ENCODE measurements at places on chromosomes 4 and X. TPM values are rescaled to one million over a fixed set of nuclear protein-coding genes. Genes with fewer than 3 reads are reported as not detected.
A peak's percentile ranks its signal among the peaks of the same experiment; 100 is the strongest.

- DNase-seq = no peak
These were observed 22.1 kb downstream of the BEX3 start for GRCh38 chrX:103398421-103398864.

GRCh38 chr4:115360431-115360830 is 247.0 kb upstream of the NDST4 start:
- no peak for DNase-seq

GAGE1 gene
- total RNA-seq = not detected

DNA sequence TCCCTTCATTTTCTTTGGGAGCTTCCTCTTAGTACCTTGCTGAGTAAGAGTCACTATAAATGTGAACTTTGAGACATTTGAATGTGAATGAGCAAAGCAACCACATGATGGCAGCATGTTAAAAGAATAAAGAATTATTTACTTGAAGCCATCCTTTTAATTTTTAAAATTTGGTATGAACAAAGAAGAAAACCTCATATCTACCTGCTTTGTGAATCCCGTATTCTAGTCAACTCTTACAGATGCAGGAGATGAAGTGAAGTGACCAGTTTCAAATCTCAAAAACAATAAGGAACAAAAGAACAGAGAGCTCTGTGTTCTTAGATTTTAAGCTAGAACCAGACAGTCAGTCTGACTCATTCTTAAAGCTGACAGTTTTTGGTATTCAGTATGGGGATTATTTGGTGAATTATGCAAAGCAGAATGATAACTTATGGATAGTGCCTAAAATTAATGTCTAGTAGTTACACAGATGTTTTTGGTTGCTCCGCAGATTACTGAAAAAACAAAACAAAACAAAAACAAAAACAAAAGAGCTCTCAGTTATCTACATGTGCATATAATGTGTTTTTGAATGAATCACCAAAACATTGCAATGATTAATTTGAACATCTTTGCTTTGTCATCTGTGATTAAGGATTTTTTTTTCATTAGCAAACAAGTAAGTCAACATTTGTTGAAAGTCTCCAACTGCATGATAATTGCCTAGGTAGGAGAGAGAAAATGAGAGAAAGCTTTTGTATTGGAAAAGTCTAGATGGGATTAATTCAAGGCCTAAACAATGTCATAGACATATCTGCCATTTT is 48.2 kb upstream of the H2AZ1 start:
- DNase-seq = no peak

DNA sequence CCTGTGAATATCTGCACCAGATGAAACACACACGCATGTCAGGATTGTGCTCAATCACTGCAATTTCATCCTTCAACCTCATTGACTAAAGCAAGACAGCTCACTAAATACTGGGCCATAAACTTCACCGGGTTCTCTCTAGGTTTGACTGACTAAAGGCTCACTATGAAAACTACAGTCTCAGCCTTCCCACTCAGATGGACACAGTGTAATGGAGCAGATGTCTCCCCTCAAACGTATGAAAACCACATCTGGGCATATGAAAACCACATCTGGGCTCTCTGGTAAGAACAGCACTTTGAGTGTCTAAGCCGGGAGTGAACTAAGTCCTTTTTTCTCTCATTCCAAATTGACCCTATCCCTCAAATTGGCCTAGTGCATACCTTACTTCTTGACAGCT is 15.2 kb downstream of the GEMIN8 start:
- no peak for DNase-seq

GAGE12E gene
- total RNA-seq = not detected

- DNase-seq = no peak
These were observed 373.7 kb upstream of the FTHL17 start for GRCh38 chrX:31445542-31445941.

- no peak for DNase-seq
These were observed 155.3 kb upstream of the HAND2 start for GRCh38 chr4:173685165-173685830.

GRCh38 chrX:42678133-42678532 is 99.8 kb downstream of the PPP1R2C start:
- no peak for DNase-seq

- no peak for DNase-seq
These were observed 15.3 kb downstream of the STAG2 start for GRCh38 chrX:123976706-123977316.

- no peak for DNase-seq
These were observed 86.8 kb downstream of the FRMPD4 start for GRCh38 chrX:12225107-12225506.

PAK3 gene
- total RNA-seq = 4.0 TPM

VBP1 gene
- 35.2 TPM for total RNA-seq

DNA sequence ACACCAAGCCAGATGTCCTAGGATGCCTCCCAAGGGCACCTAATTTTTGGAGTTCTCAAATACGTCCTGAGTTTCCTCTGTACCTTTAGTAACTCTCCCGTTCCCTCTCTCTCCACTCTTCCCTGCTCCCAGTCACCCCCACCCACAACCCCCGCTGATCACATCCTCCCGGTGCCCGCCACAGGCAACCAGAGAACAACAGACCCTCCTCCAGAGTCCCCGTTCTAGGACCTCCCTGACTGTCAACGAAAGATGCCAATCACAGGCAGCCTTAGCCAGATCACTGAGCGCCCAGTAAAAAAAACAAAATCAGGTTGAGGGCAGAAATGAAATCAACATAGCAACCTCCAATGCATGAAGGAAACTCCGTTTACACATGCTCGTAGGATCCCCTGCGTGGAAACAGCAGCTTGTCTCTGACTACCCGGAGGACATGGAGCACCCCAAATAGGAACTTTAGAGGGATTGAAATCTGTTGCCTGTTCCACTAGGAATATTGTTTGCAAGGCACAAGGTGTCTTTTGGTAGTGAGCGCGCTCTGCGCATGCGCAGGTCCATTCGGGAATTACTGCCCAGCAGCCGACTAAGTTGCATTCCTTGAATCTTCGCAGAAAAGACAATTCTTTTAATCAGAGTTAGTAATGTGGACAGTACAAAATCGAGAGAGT is at the start of gene GABRB1:
Gene GABRB1 (plus strand): TSS at position 557 of the 668 bp plus-strand sequence.
- peak; percentile 83 for DNase-seq

- DNase-seq = no peak
These were observed 23.0 kb upstream of the PDS5A start for GRCh38 chr4:40000711-40001110.

CLGN gene
- 1.8 TPM for total RNA-seq

DNA sequence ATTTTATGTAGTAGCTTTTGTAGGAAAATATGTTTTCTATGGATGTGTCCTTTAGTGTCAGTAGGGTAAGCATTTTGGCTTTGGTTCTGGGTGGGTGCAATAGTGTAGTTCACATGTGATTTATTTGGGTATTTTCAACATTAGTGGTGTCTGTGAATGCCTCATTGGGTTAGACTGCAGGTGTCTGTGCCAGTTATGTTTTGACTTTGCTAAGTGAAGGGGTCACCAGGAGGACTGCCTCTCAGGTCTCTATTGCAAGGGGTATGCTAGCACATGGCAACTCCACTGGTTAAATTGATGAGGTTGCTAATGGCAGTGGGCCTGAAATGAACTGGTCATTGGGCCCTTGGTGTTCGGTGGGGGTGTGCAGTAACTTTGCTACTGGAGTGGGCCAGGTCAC is 467.1 kb downstream of the NAF1 start:
- DNase-seq = no peak

DNA sequence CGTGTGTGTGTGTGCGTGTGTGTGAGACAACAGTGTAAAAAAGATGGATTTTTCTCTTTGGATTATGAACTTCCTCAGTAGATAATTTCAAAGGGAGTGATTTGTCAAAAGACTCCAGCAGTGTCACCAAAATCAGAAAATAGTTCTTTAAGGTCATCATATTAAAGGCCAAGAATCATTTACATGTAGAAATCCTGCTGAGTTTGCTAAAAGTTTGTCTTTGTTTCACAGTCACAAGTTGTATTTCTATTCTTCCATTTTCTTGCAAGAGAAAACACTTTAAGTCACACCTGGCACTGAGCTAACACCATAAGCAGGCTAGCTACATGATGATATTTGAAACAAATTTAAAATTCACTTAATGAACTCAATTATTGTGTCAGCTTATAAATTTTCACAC is 222.7 kb downstream of the PACRGL start:
- DNase-seq = no peak

ARMCX2 gene
- 110 TPM for total RNA-seq

TLR1 gene
- 0.82 TPM for total RNA-seq

DNA sequence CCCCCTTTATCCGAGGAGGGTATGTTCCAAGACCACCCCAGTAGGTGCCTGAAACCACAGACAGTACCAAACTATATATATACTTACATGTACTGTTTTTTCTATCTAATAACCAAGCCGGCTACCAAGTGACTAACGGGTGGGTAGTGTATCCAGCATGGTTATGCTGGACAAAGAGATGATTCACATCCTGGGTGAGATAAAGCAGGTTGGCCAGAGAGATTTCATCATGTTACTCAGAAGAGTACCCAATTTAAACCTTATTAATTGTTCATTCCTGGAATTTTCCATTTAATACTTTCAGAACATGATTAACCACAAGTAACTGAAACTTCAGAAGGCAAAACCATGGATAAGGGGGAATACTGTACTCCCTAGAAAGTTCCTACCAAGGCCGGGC is 46.5 kb downstream of the RFC1 start:
- no peak for DNase-seq

DNA sequence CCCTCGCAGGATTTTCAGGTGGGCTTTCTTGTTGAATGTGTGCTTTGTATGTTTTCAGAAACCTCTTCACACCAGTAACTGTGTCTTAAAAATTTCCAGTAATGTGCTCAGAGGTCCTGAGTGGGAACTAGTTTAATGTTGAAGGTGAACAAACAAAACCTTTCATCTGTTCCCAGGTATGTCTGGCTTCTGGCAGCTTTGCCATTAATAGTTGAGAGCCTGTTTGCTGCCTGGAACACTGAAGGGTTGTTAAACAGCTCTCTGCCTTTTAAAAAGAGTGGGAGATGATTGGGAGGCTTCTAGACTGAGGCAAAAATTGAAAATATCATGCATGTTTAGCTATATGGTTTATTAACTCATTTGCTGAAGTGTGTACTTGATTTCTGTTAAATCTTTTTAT is 161.2 kb upstream of the AGTR2 start:
- DNase-seq = no peak

- DNase-seq = no peak
These were observed 77.3 kb upstream of the IGSF1 start for GRCh38 chrX:131366407-131366806.

GRCh38 chr4:84378356-84378755 is 120.7 kb downstream of the NKX6-1 start:
- DNase-seq = no peak

GRCh38 chr4:63618883-63619718 is 790.1 kb downstream of the TECRL start:
- DNase-seq = no peak

DNA sequence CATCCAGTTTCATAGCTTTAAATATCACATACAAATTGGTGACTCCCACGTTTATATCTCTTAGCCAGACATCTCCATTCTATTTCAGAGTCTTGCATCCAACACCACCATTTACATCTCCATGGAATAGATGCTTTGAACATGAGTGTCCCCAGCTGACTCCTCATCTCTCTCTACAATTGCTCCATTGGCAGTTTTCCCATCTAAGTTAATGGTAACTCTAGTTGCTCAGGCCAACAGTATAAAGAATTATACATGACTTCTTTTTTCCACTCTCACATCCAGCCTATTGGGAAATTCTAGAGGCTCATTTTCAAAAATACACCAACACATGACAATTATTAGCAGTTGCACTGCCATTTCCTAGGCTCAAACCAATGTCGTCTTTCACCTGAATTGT is 388.2 kb downstream of the STIM2 start:
- no peak for DNase-seq

F8A3 gene
- total RNA-seq = 2.7 TPM

F11 gene
- total RNA-seq = not detected

DNA sequence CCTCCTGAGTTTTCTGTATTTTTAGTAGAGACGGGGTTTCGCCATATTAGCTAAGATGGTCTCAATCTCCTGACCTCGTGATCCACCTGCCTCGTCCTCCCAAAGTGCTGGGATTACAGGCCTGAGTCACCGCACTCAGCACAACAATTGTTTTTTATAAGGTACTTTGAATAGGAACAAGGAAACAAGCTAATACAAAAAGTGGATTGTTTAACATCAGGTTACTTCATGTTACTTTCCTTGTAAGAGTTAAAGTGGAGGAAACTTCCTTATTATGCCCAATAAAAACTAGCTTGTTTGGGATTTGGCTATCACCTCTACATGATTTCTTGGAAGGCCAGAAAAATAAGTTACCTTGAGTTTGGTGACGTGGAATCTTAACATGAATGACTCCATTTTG is 698.7 kb downstream of the CCSER1 start:
- no peak for DNase-seq

DNA sequence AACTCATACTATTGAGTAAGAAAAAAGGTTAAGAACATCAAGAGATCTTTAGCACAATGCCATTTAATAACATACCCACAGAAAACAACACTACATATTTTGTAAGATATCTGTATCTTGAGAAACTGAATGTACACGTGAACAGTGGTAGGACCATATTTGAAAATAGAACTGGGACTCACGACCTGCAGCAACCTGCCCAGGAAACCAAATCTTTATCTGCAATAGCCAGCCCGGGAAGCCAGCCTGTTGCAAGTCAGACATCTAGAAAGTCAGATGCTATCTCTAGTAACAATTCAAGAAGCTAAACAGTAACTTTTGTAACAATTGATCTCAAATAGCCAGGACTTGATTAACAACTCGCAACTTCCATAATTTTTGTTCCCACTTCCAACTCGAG is 52.6 kb upstream of the SOD3 start:
- no peak for DNase-seq

COL25A1 gene
- 55.8 TPM for total RNA-seq

GRCh38 chr4:185730849-185731608 is 81.0 kb downstream of the SORBS2 start:
- DNase-seq = no peak

DNA sequence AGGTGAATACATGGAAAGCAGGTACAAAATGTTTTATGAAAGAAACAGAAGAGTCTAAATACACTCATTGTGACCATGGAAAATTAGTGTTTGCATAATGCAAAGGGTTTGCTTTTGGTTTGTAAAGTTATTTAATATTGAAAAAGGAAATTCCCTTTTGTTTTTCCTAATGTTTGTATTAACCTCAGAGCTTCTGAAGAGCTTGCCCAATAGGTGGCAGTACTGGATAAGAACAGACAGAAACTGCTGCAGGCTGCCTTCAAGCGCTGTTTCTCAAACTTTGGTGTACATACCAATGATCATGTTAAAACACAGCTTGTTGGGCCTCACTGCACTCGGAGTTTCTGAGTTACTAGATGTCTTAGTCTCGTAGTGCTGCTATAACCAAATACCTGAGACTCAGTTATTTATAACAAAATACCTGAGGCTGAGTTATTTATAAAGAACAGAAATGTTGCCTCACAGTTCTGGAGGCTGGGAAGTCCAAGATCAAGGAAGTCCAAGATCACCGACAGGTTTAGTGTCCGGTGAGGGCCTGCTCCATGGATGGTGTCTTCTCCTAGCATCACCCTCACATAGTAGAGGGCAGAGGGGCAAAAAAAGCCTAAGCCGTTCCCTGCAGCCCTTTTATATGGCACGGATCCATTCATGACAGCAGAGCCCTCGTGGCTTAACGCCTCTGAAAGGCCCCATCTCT is 54.2 kb downstream of the SUPT20HL2 start:
- no peak for DNase-seq

GRCh38 chr4:141455651-141456050 is 180.7 kb upstream of the IL15 start:
- no peak for DNase-seq

All from mesothelial cell of epicardium (in vitro differentiated cells).